ENCODE measurements at places on chromosomes 11 and 22. TPM values are rescaled to one million over a fixed set of nuclear protein-coding genes. Genes with fewer than 3 reads are reported as not detected.

DNA sequence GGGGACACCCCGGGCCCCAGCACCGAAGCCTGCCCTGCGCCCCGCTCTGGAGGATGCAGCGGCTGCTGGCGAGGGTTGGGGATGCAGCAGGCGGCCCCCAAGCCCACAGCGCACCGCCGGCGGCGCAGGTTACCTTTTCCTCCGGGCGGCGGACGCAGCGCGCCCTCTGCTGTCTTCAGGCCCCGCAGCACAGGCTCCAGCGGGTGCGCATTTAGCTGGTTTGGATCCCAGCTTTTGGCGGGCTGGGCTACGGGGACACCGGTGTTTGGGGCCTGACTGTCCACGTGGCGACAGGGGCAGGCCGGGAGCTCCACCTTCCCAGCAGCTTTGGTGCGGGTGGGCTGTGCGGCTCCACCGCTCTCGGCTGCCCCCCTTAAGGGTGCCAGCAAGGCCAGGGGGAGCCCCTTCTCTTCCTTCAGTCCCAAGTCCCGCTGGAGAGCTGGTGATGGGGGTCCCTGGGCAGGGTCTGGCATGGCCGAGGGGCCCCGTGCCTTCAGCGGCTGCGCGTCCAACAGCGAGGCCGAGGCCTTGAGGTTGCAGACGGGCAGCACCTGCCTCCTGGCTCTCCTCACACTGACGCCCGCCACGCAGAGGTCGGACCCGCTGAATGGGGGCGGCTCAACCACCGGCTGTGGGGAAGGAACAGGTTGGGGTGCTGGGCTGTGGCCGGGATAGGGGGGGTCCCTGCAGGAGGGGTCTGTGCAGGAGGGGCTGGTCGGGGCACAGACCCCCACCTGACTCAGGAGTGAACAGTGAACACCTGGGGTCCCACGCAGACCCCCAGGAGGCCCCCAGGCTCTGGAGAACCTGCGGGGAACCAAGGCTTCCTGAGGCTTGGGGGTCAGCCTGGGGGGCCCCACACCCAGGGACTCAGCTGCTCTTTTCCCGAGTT is 18.0 kb upstream of the IL17REL start:
- DNase-seq = peak; percentile 76

- DNase-seq = peak; percentile 23
Observed at GRCh38 chr22:45534339-45535192, 31.9 kb downstream of the FBLN1 start.

DNA sequence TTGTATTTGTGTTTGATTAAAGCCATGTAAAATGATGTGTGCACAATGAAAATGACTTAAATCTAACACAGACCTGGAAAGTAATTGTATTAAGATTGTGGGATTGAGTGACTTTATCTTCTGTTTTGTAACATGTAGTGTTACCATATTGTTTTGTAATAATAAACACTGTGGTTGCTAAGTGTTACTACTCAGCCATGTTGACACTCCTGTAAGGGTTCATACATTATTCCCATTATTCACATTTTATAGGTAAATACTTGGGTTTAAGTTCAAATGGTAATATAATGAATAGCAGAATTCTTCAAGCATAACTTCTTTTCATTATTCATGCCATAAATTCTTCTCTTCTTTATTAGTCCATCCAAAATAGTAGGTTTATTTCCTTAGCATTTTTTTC is 69.0 kb downstream of the ZC3H12C start:
- DNase-seq = no peak

DNA sequence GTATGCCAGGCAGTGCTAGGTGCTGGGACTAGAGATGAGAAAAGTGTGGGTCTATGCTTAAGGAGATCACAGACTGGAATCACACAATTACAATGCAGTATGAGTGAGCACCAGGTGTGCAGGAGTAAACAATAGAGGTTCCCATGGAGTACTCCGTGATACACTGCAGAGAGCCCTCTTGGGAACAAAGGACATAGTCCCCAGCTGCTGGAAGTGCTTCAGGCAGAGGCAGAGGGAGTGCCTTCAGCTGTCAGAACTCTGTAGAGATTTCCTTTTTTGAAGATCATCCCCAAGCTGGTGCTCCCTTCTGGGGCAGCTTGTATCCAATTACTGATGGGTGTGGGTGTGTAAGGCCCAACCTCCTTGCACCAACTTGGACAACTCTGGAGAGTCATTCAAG is 143.5 kb upstream of the PLET1 start:
- no peak for DNase-seq

DNA sequence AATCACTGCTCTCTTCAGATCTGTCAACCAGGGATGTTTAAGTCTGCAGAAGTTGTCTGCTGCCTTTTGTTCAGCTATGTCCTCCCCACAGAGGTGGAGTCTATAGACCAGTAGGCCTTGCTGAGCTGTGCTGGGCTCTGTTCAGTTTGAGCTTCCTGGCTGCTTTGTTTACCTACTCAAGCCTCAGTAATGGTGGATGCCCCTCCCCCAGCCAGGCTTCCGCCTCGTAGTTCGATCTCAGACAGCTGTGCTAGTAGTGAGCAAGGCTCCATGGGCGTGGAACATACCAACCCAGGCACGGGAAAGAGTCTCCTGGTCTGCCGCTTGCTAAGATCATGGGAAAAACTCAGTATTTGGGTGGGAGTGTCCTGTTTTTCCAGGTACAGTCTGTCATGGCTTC is 27.6 kb upstream of the CASP12 start:
- no peak for DNase-seq

DNA sequence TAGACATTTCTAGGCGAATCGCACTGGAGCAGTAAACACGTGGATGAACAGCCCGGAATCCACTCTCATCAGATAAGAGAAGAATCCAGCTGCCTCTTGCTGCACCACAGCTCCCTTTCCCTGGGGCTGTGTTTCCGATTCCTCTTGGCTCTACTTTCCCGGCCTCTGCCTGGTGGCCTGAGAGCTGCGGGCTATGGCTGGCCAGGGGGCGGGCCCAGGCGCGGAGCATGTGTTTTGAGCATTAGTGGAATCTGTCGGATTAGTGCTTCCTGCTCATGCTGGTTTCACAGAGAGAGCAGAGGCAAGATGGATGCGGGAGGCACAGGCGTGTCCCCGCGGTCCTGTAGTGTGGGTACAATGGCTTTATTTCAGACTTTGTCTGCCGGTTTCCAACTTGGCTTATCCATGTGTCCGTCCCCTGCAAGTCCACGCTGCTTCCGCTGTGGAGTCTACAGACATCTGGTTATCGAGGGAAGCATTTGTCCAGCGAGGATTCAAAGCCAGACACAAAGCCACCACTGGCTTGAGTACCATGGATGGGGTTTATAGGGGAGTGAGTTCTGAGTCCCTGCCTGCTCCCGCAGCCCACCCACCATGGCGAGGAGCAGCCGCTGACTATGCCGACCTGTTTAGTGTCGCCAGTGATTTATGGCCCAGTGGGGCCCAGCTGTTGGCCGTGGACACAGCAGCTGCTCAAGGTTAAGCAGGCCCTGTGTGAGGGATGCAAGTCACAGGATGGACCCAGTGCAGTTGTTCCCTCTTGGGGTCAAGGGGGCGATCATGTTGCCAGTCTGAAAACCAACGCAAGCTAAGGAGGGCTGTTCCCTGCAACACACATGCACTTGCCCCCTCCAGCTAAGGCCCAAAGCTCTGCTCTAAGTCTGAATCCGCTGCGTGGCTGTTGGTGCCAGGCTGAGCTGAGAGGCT is 43.3 kb upstream of the EP300 start:
- peak; percentile 92 for DNase-seq

DNA sequence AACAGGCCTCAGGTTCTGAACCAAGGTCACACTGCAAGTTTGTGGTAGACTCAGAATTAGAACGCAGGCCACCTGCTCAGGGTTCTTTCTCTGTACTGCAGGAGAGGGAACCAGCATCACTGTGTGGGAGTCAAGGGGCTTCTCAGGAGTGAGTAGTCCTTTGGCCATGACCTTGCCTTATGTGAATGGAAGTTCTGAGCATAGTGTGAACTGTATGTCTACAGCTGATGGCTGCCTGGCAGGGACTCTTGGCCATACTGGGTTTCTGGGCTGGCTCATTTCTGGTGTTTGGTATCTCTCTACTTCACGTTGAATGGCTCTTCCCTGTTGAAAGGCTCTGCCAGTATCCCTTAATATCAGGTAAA is 40.1 kb upstream of the TUB start:
- no peak for DNase-seq

GRCh38 chr11:117925198-117925925 is 3.8 kb downstream of the TMPRSS13 start:
- DNase-seq = no peak

GRCh38 chr22:38652859-38653258 is 3.3 kb downstream of the FAM227A start:
- no peak for DNase-seq

- no peak for DNase-seq
Observed at GRCh38 chr22:19213442-19214077, 35.0 kb upstream of the SLC25A1 start.

GRCh38 chr11:35307221-35307621 is 112.1 kb downstream of the SLC1A2 start:
- DNase-seq = no peak

SCT gene
- total RNA-seq = 4.3 TPM

THRSP gene
- total RNA-seq = not detected

ANO1 gene
- 0.86 TPM for total RNA-seq

PNPLA3 gene
- total RNA-seq = 2.1 TPM

PARVA gene
- total RNA-seq = 14.9 TPM

ANO5 gene
- total RNA-seq = 10.9 TPM

GLB1L3 gene
- not detected for total RNA-seq

MS4A7 gene
- total RNA-seq = not detected
